ENCODE measurements at places on chromosomes 12 and 14. TPM values are rescaled to one million over a fixed set of nuclear protein-coding genes. Genes with fewer than 3 reads are reported as not detected.

DNA sequence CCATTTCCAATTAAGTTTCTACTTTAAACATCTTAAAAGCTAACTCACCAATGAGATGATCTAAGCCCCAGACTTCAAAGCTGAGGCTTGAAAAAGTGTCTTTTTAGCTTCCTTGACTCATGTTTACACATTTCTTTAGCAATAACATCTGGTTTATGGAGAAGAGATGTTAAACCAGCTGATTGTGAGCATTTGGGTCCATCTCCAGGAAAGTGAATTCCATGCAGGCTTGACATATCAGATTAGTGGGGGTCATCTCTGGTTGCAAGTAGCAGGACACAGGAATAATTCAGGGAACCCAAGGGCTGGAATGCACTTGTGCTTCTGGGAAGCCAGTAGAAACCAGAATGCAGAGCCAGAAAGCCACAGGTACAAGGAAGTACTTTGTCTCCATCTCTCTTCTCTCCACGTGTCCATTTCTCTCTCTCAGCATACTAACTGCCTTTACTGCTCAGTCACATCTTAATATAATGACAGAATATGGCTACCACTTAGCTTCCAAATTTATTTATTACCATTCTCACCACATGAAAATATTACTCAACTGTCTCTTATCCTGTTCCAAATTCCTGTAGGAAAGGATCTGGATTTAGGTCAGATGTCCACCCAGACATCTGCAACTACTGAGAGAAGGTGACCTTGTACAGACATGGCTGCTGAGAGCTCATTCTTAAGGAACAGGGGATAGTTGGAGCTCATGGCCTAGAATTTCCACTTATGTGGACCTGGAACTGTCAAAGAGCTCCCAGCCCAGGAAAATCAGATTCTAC lies 104.4 kb downstream of the SCN8A start:
- peaks cover 4% of the 10 kb centered on the region for H3K27me3 ChIP-seq
- no peak overlapping the region for H3K4me3 ChIP-seq
- H3K27ac ChIP-seq = no peak overlapping the region
- H3K36me3 ChIP-seq = no peaks in the 10 kb centered on the region
- no peak for DNase-seq
- H3K4me1 ChIP-seq = no peaks in the 10 kb centered on the region

GRCh38 chr12:72035625-72036024 lies 97.0 kb downstream of the TPH2 start:
- H3K27ac ChIP-seq = no peak overlapping the region
- no peaks in the 10 kb centered on the region for H3K4me1 ChIP-seq
- no peak for DNase-seq
- no peaks in the 10 kb centered on the region for H3K36me3 ChIP-seq
- H3K4me3 ChIP-seq = no peak overlapping the region
- peaks cover 4% of the 10 kb centered on the region for H3K27me3 ChIP-seq

WDHD1 gene
- total RNA-seq = 35.1 TPM

- H3K4me1 ChIP-seq = peaks cover 6% of the 10 kb centered on the region
- H3K4me3 ChIP-seq = peak overlapping the region; percentile 14
- peak overlapping the region; percentile 54 for H3K27ac ChIP-seq
- no peak for DNase-seq
- no peaks in the 10 kb centered on the region for H3K27me3 ChIP-seq
Observed at GRCh38 chr14:31371646-31372045, 48.7 kb downstream of the HEATR5A start.

DNA sequence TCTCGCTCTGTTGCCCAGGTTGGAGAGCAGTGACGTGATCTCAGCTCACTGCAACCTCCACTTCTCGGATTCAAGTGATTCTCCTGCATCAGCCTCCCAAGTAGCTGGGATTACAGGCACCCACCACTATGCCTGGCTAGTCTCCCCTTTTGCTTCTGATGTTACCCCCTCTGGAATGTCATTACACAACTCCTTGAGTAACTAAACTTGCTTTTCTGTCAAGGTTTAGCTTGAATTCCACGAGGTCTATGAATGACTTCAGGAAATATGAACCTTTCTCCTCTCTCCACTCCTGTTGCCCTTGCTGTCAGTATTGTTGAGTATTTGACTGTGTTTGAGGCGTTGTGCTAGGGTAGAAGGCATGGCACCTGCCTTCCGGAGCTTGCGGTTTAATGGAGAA lies 16.8 kb upstream of the RTRAF start:
- no peak for DNase-seq
- no peak overlapping the region for H3K4me3 ChIP-seq
- H3K4me1 ChIP-seq = no peaks in the 10 kb centered on the region
- peak overlapping the region; percentile 21 for H3K27ac ChIP-seq
- no peaks in the 10 kb centered on the region for H3K27me3 ChIP-seq
- H3K36me3 ChIP-seq = peaks cover 12% of the 10 kb centered on the region

GRCh38 chr12:59737725-59738463 lies 142.1 kb downstream of the SLC16A7 start:
- H3K4me3 ChIP-seq = peak overlapping the region; percentile 15
- no peak for DNase-seq
- H3K36me3 ChIP-seq = peaks cover 16% of the 10 kb centered on the region
- no peaks in the 10 kb centered on the region for H3K27me3 ChIP-seq
- no peak overlapping the region for H3K27ac ChIP-seq

DNA sequence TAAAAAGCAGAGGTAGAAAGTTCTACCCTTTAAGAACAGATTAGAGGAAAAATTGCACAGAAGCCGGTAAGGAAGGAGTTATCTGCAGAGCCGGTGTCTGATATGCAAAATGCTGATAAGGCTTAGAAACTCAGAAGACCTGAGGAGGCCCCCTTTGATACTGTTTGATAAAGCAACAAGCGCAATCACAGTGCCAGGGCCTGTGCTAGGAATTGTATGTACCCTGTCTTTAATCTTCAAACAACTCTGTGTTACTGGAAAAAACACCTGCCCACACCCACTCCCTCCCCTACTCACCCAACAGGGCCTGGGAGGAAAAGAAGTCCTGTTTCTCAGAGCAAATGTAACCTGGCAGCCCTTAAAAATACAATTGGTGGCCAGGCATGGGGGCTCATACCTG lies 112.7 kb upstream of the FUT8 start:
- peaks cover 69% of the 10 kb centered on the region for H3K4me1 ChIP-seq
- H3K27me3 ChIP-seq = no peaks in the 10 kb centered on the region
- H3K4me3 ChIP-seq = peak overlapping the region; percentile 53
- peaks cover 25% of the 10 kb centered on the region for H3K36me3 ChIP-seq

DIO3 gene
- total RNA-seq = not detected

GRCh38 chr14:68181519-68182326 lies 362.1 kb downstream of the RAD51B start:
- no peak overlapping the region for H3K4me3 ChIP-seq
- peaks cover 27% of the 10 kb centered on the region for H3K4me1 ChIP-seq
- no peaks in the 10 kb centered on the region for H3K27me3 ChIP-seq

NKX2-8 gene
- total RNA-seq = not detected

CCND2 gene
- 417 TPM for total RNA-seq

DNA sequence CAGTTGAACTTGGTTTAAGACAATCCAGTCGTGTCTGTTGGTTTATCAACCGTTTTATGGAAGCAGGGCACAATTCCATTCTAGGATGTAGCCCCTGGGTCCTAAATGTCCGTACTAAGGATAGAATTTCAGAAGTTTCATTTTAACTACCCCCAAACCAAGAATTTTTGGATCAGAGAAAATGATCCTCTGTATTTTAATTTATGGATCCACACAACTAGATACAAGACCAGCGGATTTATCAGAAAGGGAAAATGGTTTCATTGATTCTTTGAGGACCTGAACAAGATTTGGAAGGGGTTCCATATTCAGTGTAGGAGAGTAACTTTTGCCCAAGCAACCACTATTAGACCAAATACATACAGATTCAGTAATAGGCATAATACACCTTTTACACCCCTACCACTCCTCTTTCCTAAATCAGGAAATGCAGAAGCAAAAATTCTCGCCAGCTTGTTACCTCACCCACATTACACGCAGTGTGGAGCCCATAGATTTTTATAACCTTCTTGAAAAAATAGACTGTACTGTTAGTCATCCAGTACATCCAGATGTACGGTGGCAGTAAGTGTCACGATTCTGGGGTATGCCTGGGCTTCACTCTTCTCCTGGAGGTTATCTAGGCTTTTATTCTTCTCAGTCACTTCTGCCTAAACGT lies 1.4 kb upstream of the FBXL14 start:
- peaks cover 11% of the 10 kb centered on the region for H3K36me3 ChIP-seq
- peaks cover 29% of the 10 kb centered on the region for H3K4me1 ChIP-seq

UNC79 gene
- not detected for total RNA-seq

KRT78 gene
- total RNA-seq = not detected

GRCh38 chr14:58460772-58461171 lies 33.3 kb downstream of the KIAA0586 start:
- H3K4me1 ChIP-seq = peaks cover 1% of the 10 kb centered on the region
- no peaks in the 10 kb centered on the region for H3K27me3 ChIP-seq
- no peak for DNase-seq
- no peak overlapping the region for H3K4me3 ChIP-seq
- no peak overlapping the region for H3K27ac ChIP-seq

DNA sequence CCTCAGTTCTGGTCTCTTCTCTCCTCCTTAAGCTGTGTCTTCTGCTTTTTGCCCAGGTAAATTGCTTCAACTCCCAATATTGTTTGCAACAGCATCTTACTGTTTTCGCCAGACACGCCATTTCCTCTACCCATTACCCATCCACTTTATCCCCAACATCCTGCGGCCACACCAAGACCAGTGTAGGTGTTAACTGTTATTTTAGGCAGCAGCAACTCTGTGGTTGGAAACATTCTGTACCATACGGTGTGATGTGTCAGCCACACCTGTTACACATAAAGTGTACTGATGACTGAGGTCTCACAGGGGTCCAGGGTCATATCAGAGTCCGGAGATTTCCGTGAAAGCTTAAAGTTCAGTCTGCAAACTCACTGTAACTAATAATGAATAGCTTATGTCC lies 21.8 kb upstream of the KLRD1 start:
- peak overlapping the region; percentile 58 for H3K27ac ChIP-seq
- H3K36me3 ChIP-seq = peaks cover 12% of the 10 kb centered on the region
- H3K4me3 ChIP-seq = peak overlapping the region; percentile 47
- DNase-seq = no peak
- no peaks in the 10 kb centered on the region for H3K27me3 ChIP-seq

GRCh38 chr12:34198924-34199323 lies 176.6 kb downstream of the ALG10 start:
- H3K4me3 ChIP-seq = no peak overlapping the region
- H3K4me1 ChIP-seq = no peaks in the 10 kb centered on the region
- DNase-seq = no peak
- no peaks in the 10 kb centered on the region for H3K36me3 ChIP-seq
- no peak overlapping the region for H3K27ac ChIP-seq
- no peaks in the 10 kb centered on the region for H3K27me3 ChIP-seq

GRIN2B gene
- total RNA-seq = not detected

- H3K4me1 ChIP-seq = peaks cover 7% of the 10 kb centered on the region
- H3K27me3 ChIP-seq = peaks cover 9% of the 10 kb centered on the region
- no peaks in the 10 kb centered on the region for H3K36me3 ChIP-seq
- no peak overlapping the region for H3K4me3 ChIP-seq
- no peak for DNase-seq
Observed at GRCh38 chr14:61803755-61804154, 41.5 kb downstream of the SNAPC1 start.

KRT81 gene
- not detected for total RNA-seq

KRT6A gene
- total RNA-seq = not detected

GRCh38 chr14:46323404-46323762 lies 328.2 kb downstream of the RPL10L start:
- H3K4me1 ChIP-seq = no peaks in the 10 kb centered on the region
- DNase-seq = no peak
- no peaks in the 10 kb centered on the region for H3K27me3 ChIP-seq
- H3K36me3 ChIP-seq = no peaks in the 10 kb centered on the region
- no peak overlapping the region for H3K27ac ChIP-seq

DNA sequence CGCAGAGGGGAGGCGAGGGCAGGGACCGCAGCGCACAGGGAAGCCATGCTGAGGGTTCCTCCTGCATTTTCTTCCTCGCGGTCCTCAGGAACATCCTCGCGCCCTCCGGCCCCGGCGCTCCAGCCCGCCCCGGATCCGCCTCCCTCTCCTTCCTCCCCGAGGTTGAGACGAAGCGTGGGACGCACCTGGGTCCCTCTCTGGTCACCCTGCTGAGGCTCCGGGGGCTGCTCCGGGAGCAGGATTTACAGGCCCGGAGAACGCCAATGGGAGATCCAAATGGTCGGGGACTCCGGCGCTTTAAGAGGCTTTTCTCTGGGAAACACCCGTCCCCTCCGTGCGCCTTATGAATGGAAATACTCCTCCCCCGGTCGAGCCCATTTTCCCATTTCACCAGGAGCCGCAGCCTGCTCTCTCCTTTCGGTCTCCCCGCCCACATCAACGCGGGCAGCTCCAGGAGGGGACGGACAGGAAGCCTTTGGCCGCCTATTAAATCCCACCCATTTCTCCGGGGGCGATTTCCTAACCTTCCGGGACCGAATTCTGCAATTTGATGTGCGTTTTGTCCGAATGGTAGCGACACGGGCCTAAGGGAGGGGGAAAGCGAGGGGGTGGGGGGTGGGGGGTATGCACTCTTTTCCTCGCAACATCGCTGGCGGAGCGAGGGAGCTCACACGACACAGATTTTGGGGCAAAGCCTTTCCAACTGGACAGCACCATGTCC lies at the start of gene UNC79:
Gene UNC79, plus strand, starts transcription at position 625 of the 721 bp plus-strand sequence. Its CDS starts 91 bp downstream, at position 716.
- no peak for DNase-seq
- H3K4me3 ChIP-seq = no peak within 1 kb of the TSS
- peaks cover 39% of the 10 kb centered on the region for H3K27me3 ChIP-seq
- no peaks in the 10 kb centered on the region for H3K36me3 ChIP-seq
- no peaks in the 10 kb centered on the region for H3K4me1 ChIP-seq

DNA sequence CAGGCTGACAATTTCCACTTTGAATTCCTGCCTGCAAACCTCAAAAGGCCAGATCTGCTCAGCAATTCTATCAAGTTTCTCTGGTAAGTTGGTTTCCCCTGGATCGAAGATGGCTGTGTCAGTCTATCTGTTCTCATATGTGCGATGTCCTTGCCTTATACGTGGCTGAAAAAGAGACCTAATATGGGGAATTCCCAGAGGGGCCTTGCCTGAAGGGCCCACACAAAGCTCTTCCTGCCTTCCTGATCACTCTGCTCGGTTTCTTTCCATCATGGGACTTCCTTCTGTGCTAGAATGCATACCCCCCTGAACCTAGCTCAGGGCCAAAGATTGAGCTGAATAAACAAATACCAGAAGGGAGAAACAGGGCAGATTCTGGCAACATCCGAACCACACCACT lies 13.2 kb downstream of the TCL1B start:
- peaks cover 32% of the 10 kb centered on the region for H3K27me3 ChIP-seq
- H3K36me3 ChIP-seq = no peaks in the 10 kb centered on the region
- H3K4me1 ChIP-seq = peaks cover 4% of the 10 kb centered on the region
- no peak overlapping the region for H3K4me3 ChIP-seq
